ENCODE measurements at places on chromosomes 1 and 21. TPM values are rescaled to one million over a fixed set of nuclear protein-coding genes. Genes with fewer than 3 reads are reported as not detected.

Gene ZNF593OS
- total RNA-seq: not detected

Gene SLC44A3
- total RNA-seq: 2.1 TPM

Gene SUSD4
- 0.60 TPM for total RNA-seq

Gene PLA2G2A
- total RNA-seq: not detected

Gene MRPL37
- total RNA-seq: 91.3 TPM

Gene RIPPLY3
- 0.62 TPM for total RNA-seq

Gene GSTM1
- total RNA-seq: not detected

Gene HNRNPR
- total RNA-seq: 219 TPM

Gene ITLN2
- total RNA-seq: 0.24 TPM

Gene OR2AK2
- not detected for total RNA-seq

Gene ABCA4
- 0.06 TPM for total RNA-seq

Gene XKR8
- 5.0 TPM for total RNA-seq

Gene ATAD3C
- not detected for total RNA-seq

Gene CFAP45
- total RNA-seq: 0.61 TPM

Gene PTPN7
- not detected for total RNA-seq

Gene SLC2A1
- total RNA-seq: 130 TPM

Gene LCE6A
- not detected for total RNA-seq

Gene VPS13D
- total RNA-seq: 7.2 TPM

Gene LCE1C
- not detected for total RNA-seq

Gene CELA3B
- total RNA-seq: not detected

Gene VCAM1
- 0.08 TPM for total RNA-seq

Gene FAAH
- total RNA-seq: 1.1 TPM

Gene KCNQ4
- total RNA-seq: 0.18 TPM

Gene CFAP74
- total RNA-seq: 0.08 TPM

Gene INPP5B
- total RNA-seq: 4.5 TPM

Gene TRIM45
- total RNA-seq: 1.6 TPM

Gene C1orf87
- total RNA-seq: not detected

Gene BGLAP
- 0.46 TPM for total RNA-seq

Gene AGBL4
- total RNA-seq: not detected

Gene KRTAP11-1
- not detected for total RNA-seq

Gene C1orf141
- not detected for total RNA-seq

Gene GBP7
- not detected for total RNA-seq

Gene RFX5
- total RNA-seq: 23.7 TPM

Gene IQGAP3
- total RNA-seq: 20.9 TPM

Gene NUDT17
- total RNA-seq: 5.6 TPM

Gene SPAG17
- total RNA-seq: not detected

Gene PTGS2
- total RNA-seq: 6.6 TPM

Gene RHOC
- total RNA-seq: 394 TPM

Gene IFI44
- 1.6 TPM for total RNA-seq

Gene GNB1
- 199 TPM for total RNA-seq

Gene HAPLN2
- total RNA-seq: 0.14 TPM

Gene ASPM
- total RNA-seq: 23.9 TPM

Gene PLA2G2D
- not detected for total RNA-seq

Gene KRTAP6-1
- total RNA-seq: not detected

Gene IRF6
- 0.12 TPM for total RNA-seq

Gene S100B
- not detected for total RNA-seq

Gene SPTA1
- total RNA-seq: not detected

Gene NMNAT2
- total RNA-seq: 0.42 TPM

Gene MCOLN3
- total RNA-seq: 3.7 TPM

Gene ADCY10
- 0.07 TPM for total RNA-seq

Gene ARHGEF16
- total RNA-seq: 5.0 TPM

Gene GBP2
- total RNA-seq: 1.0 TPM

Gene PIGM
- 4.1 TPM for total RNA-seq

Gene C8B
- total RNA-seq: not detected

Gene TNFRSF1B
- 0.21 TPM for total RNA-seq

Gene SPRR3
- not detected for total RNA-seq

Gene AIM2
- not detected for total RNA-seq

Data from A549 treated with CORT108297 at 1 μM for 4 hours (cell line).